ENCODE measurements at places on chromosomes 1 and 21. TPM values are rescaled to one million over a fixed set of nuclear protein-coding genes. Genes with fewer than 3 reads are reported as not detected.

- DNase-seq = no peak
Measured at GRCh38 chr1:154730259-154730658, 122.3 kb upstream of the ADAR start.

- DNase-seq = no peak
Measured at GRCh38 chr21:27244352-27244751, 277.5 kb upstream of the ADAMTS5 start.

ZBTB8B gene
- total RNA-seq = 0.03 TPM

TNFSF18 gene
- total RNA-seq = not detected

GRCh38 chr1:1088801-1089680 is 14.9 kb upstream of the RNF223 start:
- DNase-seq = peak; percentile 44

- no peak for DNase-seq
Measured at GRCh38 chr1:170707117-170707516, 43.2 kb downstream of the PRRX1 start.

GRCh38 chr1:204307334-204307883 is 52.3 kb downstream of the PLEKHA6 start:
- peak; percentile 43 for DNase-seq

DNA sequence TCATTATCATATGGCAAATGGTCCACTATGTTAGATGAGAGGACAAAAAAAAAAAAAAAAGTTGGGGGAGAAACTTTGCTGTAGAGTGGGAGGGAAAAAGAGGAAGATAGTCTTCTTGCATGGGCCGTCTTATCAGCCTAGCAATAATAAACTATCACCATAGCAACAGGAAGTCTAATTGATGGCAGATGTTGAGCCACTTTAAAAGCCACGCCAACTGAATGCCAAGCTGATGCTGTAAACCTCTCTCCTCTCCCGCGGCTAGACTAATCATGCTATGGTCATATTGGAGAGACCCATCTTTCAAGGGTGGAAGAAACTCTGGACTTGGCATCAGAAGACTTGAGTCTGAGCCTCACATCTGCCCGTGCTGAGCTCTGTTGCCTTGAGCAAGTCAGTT is 122.2 kb upstream of the HOOK1 start:
- no peak for DNase-seq

Data from right cardiac atrium (tissue), 5 donors.